ENCODE measurements at places on chromosomes 11 and 22. TPM values are rescaled to one million over a fixed set of nuclear protein-coding genes. Genes with fewer than 3 reads are reported as not detected.

Gene UPB1
- not detected for total RNA-seq

GRCh38 chr11:1194977-1195681, 27.7 kb upstream of the MUC5B start:
- no peak for DNase-seq

GRCh38 chr22:47929073-47929472, 1166.6 kb downstream of the TBC1D22A start:
- DNase-seq: no peak

- DNase-seq: no peak
Observed at GRCh38 chr11:71385091-71385490, 63.1 kb downstream of the DHCR7 start.

GRCh38 chr11:11137339-11137738, 215.7 kb downstream of the CSNK2A3 start:
- DNase-seq: no peak
